Muscle of leg (tissue), 16 donors: ENCODE measurements at places on chromosomes 6 and 20. TPM values are rescaled to one million over a fixed set of nuclear protein-coding genes. Genes with fewer than 3 reads are reported as not detected.

The MYBL2 gene
- polyA plus RNA-seq: 17.7 TPM

The MLN gene
- polyA plus RNA-seq: not detected

The RIPOR2 gene
- 22.5 TPM for polyA plus RNA-seq

The DEFB124 gene
- 1.00 TPM for polyA plus RNA-seq

The IRF4 gene
- polyA plus RNA-seq: 0.23 TPM

The SNX21 gene
- 25.4 TPM for polyA plus RNA-seq

The KCNK5 gene
- polyA plus RNA-seq: 2.7 TPM

The BPIFB2 gene
- not detected for polyA plus RNA-seq

The C6orf58 gene
- 1.5 TPM for polyA plus RNA-seq

GRCh38 chr6:30893666-30894065 is 9.3 kb downstream of the DDR1 start:
- H3K27me3 ChIP-seq: no peaks in the 10 kb centered on the region
- peaks cover 95% of the 10 kb centered on the region for H3K36me3 ChIP-seq
- no peak overlapping the region for H3K27ac ChIP-seq

DNA sequence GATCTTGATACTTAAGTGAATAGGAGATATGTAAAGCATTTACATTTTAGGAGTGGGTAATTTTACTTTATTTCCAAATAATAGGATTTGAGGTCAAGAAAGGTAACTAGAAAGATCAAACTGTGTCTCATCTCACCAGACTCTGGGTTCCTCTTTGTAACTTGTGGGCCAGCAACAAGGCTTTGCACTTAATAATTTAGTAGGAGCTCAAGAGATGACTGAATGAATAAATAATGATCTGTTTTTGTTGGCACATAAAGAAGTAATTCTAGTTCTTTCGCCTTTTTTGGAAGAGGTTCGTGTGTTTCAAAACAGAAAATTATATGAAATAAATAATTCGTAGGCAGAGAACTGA is 67.4 kb upstream of the FABP7 start:
- H3K4me1 ChIP-seq: no peaks in the 10 kb centered on the region
- no peak overlapping the region for H3K27ac ChIP-seq
- H3K36me3 ChIP-seq: no peaks in the 10 kb centered on the region
- DNase-seq: no peak
- no peaks in the 10 kb centered on the region for H3K27me3 ChIP-seq

DNA sequence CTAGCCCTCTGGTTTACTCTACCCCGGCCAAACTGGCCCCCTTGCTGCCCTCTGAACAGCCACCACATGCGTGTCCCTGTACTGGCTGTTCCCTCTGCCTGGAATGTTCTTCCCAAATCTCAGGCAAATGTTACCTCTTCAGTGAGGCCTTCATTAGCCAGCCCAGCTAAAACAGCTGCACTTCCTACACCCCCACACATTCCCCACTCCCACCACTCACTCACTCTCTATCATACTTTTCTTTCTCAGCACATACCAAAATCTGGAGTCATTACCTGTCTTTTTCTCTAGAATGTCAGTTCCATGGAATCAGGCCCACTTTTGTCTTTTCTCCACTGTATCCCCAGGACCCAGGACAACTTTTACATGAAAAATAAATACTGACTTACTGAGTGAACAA is 401.2 kb upstream of the SULF2 start:
- no peaks in the 10 kb centered on the region for H3K4me1 ChIP-seq
- no peak overlapping the region for H3K4me3 ChIP-seq
- H3K36me3 ChIP-seq: no peaks in the 10 kb centered on the region
- no peaks in the 10 kb centered on the region for H3K27me3 ChIP-seq
- H3K27ac ChIP-seq: no peak overlapping the region
- DNase-seq: no peak

GRCh38 chr6:6058054-6058444 is 51.3 kb upstream of the NRN1 start:
- no peak overlapping the region for H3K4me3 ChIP-seq
- no peak for DNase-seq
- peaks cover 6% of the 10 kb centered on the region for H3K27me3 ChIP-seq
- no peaks in the 10 kb centered on the region for H3K36me3 ChIP-seq

- H3K4me3 ChIP-seq: no peak overlapping the region
- H3K36me3 ChIP-seq: no peaks in the 10 kb centered on the region
Measured at GRCh38 chr20:10306440-10307358, 88.1 kb downstream of the SNAP25 start.

- no peak overlapping the region for H3K4me3 ChIP-seq
- no peaks in the 10 kb centered on the region for H3K4me1 ChIP-seq
- no peaks in the 10 kb centered on the region for H3K36me3 ChIP-seq
- H3K27me3 ChIP-seq: peaks cover 4% of the 10 kb centered on the region
- H3K27ac ChIP-seq: no peak overlapping the region
Measured at GRCh38 chr20:37479925-37480691, 40.9 kb upstream of the NNAT start.

- no peak for DNase-seq
- no peaks in the 10 kb centered on the region for H3K36me3 ChIP-seq
- H3K27me3 ChIP-seq: no peaks in the 10 kb centered on the region
- no peak overlapping the region for H3K4me3 ChIP-seq
Measured at GRCh38 chr20:52724541-52724940, 247.6 kb upstream of the TSHZ2 start.

DNA sequence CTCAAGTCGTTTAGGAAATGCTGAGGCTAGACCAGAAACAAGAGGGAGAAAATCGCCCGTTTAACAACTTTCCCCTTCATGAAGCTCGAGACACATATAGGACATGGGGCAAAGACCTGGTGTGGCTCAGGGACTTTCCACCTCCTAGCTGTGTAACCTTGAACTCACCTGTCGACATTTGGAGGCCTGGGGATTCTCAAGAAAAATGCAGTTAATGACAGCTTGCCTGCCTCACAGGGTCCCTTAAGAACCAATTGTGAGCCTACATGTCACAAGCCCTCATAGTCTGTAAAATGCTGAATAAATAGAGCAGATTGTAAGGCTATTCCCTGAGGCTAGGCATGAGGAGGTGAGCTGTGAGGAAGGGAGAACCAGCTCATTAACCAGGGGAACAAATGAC is 35.1 kb downstream of the MGME1 start:
- DNase-seq: no peak
- H3K4me3 ChIP-seq: no peak overlapping the region
- peaks cover 44% of the 10 kb centered on the region for H3K4me1 ChIP-seq
- H3K36me3 ChIP-seq: no peaks in the 10 kb centered on the region
- peak overlapping the region; percentile 39 for H3K27ac ChIP-seq

DNA sequence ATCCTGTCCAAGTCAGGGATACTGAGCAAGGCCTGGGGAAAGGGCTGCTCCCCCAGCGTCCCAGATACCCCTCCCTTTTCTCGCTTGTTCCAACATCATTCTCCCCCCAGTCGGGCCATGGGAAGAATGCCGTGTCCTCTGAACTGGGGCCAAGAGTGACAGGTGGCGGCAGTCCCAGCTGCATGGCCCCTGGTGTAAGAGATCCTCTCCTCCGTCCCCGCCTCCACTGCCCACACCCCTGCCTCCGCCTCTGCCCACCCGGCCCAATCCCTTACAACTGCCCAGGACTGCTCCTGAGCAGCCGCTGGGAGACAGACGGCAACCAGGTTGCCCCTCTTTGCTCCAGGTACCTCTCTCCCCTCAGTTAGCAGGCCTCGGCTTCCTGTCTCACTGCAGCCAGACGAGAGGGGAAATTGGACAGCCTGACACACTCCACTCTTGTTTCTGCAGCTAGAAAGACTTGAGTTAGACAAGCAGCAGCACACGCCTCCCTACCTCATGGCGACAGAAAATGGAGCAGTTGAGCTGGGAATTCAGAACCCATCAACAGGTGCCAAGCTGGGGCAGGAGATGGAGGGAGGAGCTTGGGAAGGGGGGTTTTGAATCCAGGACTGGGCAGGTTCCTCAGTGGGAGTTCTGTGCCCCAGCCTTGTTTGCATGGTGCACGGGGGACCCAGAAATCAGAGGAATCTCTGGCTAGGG is at the start of gene MYLK2:
Gene MYLK2, plus strand, starts transcription at position 274 of the 702 bp plus-strand sequence. Its CDS starts 225 bp downstream, at position 499.
- H3K4me3 ChIP-seq: peak within 1 kb of the TSS; percentile 52
- H3K36me3 ChIP-seq: peaks cover 4% of the 10 kb centered on the region
- peak; percentile 90 for DNase-seq
- no peaks in the 10 kb centered on the region for H3K27me3 ChIP-seq
- peak within 1 kb of the TSS; percentile 83 for H3K27ac ChIP-seq
- peaks cover 72% of the 10 kb centered on the region for H3K4me1 ChIP-seq

- peak; percentile 30 for DNase-seq
- peaks cover 21% of the 10 kb centered on the region for H3K4me1 ChIP-seq
- no peaks in the 10 kb centered on the region for H3K27me3 ChIP-seq
- peak overlapping the region; percentile 85 for H3K27ac ChIP-seq
Measured at GRCh38 chr6:134723081-134723871, 226.6 kb downstream of the ALDH8A1 start.

DNA sequence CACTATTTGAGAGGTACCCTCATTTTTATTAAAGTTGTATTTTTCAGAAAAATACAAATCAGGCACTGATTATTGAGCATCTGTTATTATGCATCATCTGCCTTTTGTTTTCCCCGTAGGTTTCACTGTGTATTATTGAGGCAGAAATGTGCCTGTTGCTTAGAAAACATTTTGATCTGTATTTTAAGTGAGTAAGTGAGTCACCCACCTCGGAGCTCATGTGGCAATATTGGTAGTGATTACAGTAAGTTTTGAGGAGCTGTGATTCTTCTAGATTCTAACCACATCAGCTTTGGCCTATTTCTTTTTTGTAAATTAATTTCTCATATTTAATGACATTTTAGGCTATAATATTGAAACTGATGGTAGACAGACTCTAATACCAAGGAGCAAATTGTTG is 59.6 kb upstream of the LAMP5 start:
- H3K4me3 ChIP-seq: no peak overlapping the region
- no peaks in the 10 kb centered on the region for H3K4me1 ChIP-seq
- no peaks in the 10 kb centered on the region for H3K27me3 ChIP-seq
- no peak overlapping the region for H3K27ac ChIP-seq
- H3K36me3 ChIP-seq: no peaks in the 10 kb centered on the region
- no peak for DNase-seq

DNA sequence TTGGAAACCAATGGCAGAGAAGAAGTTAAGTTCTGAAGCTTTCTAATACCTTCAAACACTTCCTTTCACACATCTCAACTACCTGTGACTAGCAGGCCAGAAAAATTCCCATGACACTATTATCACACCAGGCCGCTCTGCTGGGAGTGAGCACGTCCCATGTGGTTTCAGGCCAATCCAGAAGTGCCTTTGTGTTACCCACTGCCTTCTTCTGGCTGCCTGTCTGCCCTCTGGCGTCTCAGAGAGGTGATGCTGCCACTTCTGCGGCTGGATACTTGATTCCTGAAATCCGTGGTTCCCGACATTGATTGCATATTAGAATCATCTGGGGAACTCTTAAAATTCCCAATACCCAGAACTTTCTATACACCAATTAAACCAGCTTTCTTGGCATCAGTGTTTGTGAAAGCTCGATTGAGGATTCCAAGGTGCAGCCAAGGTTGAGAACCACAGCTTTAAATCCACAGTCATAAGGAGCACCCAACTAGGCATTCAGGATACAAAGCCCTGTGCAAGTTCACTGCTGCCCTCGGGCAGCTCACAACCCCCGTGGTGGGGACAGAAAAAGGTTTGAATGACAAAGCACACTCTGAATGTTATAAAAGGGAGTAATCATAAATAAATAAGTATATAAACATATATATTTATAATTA is 65.6 kb downstream of the STMND1 start:
- H3K36me3 ChIP-seq: no peaks in the 10 kb centered on the region
- H3K27ac ChIP-seq: no peak overlapping the region
- H3K4me1 ChIP-seq: peaks cover 20% of the 10 kb centered on the region
- H3K27me3 ChIP-seq: no peaks in the 10 kb centered on the region

GRCh38 chr6:21393441-21394165 is 199.9 kb upstream of the SOX4 start:
- DNase-seq: no peak
- H3K4me3 ChIP-seq: no peak overlapping the region
- H3K27ac ChIP-seq: no peak overlapping the region
- no peaks in the 10 kb centered on the region for H3K27me3 ChIP-seq
- H3K4me1 ChIP-seq: no peaks in the 10 kb centered on the region
- H3K36me3 ChIP-seq: no peaks in the 10 kb centered on the region

- H3K4me3 ChIP-seq: no peak overlapping the region
- peaks cover 4% of the 10 kb centered on the region for H3K4me1 ChIP-seq
- no peak overlapping the region for H3K27ac ChIP-seq
- H3K27me3 ChIP-seq: no peaks in the 10 kb centered on the region
Measured at GRCh38 chr6:2114100-2114499, 131.3 kb downstream of the GMDS start.

- H3K27ac ChIP-seq: no peak overlapping the region
- peak; percentile 23 for DNase-seq
- no peaks in the 10 kb centered on the region for H3K4me1 ChIP-seq
- no peaks in the 10 kb centered on the region for H3K27me3 ChIP-seq
- H3K36me3 ChIP-seq: no peaks in the 10 kb centered on the region
Measured at GRCh38 chr20:11459090-11459890, 458.4 kb upstream of the BTBD3 start.

DNA sequence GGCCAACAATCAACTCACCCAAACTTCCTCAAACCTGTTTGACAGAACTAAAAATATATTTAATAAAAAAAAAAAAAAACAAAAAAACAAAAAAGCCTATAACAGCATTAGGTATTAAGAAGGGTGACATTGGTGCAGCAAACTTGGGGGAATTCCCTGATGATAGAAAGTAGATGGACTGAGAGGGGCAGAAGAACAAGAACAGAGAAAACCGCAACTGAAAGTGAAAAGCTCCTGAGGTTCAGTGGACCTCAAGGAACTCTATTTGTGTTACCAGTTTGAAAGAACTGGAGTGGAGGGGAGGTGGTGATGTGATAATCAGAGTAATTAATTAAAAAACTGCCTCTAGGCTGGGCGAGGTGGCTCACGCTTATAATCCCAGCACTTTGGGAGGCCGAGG is 53.8 kb downstream of the MACROD2 start:
- H3K36me3 ChIP-seq: no peaks in the 10 kb centered on the region
- H3K4me3 ChIP-seq: no peak overlapping the region
- H3K4me1 ChIP-seq: no peaks in the 10 kb centered on the region
- H3K27ac ChIP-seq: no peak overlapping the region
- no peaks in the 10 kb centered on the region for H3K27me3 ChIP-seq
- no peak for DNase-seq

DNA sequence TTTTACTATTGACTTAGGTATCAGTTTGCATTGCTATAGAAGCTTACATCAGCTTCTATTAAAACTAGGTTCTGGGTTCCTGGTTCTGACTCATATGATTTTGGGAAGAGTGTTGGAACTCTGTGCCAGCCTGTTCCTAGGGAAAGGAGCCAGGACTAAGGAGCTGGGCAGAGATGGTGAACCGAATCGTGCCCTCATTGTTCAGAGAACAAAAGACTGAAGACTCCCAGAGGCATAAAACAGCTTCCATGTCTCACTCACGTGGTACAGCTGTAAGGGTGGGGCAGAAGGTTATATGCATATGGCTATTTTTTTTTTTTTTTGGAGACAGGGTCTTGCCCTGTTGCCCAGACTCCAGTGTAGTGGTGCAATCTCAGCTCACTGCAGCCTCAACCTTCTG is 89.1 kb upstream of the THBS2 start:
- H3K4me1 ChIP-seq: peaks cover 10% of the 10 kb centered on the region
- H3K27ac ChIP-seq: no peak overlapping the region
- H3K27me3 ChIP-seq: no peaks in the 10 kb centered on the region
- H3K4me3 ChIP-seq: no peak overlapping the region
- no peak for DNase-seq
- no peaks in the 10 kb centered on the region for H3K36me3 ChIP-seq
